Frontal cortex (tissue), 4 donors: ENCODE measurements at places on chromosomes 13 and 19. TPM values are rescaled to one million over a fixed set of nuclear protein-coding genes. Genes with fewer than 3 reads are reported as not detected.

DNA sequence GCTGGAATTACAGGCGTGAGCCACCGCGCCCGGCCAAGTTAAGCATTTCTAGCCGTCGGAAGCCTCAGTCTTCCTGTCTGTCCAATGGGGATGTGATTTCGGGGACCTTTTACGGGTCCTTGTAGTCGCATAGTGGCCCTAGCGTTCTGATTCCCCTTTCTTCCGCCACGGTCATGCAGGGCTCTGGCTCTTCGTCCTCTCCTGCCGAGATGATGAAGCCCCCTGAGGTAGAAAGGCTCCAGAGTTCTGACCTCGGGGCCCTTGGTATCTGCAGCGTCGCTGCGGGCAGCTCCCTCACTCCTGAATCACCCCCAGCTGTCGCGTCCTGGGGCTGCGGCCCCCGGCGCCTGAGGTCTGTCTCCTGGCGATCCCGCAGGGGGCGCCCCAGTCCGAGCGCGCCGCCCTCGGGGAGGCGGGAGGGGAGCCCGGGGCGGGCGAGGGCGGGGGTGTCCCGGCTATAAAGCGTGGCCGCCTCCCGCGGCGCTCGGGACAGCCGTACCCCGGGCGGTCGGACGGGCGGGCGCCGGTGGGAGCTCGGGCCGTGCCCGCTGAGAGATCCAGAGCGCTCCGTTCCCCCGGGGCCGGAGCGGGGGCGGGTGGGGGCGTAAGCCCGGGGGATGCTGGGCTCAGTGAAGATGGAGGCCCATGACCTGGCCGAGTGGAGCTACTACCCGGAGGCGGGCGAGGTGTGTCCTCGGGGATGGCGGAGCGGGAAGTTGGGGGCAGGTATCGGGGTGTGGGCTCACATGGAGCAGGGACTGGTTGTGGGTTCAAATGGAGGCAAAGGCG is at the start of gene FOXA3:
Gene FOXA3, plus strand, starts transcription at position 487 of the 789 bp plus-strand sequence. Its CDS starts 131 bp downstream, at position 618.
- peak; percentile 75 for DNase-seq

Gene PEG3
- 49.7 TPM for total RNA-seq

GRCh38 chr13:77544758-77545338 is 9.3 kb downstream of the SCEL start:
- no peak for DNase-seq

Gene SPHK2
- 6.9 TPM for total RNA-seq

- no peak for DNase-seq
Measured at GRCh38 chr19:6099599-6099998, 10.7 kb downstream of the RFX2 start.

GRCh38 chr13:50284540-50284939 is 269.3 kb downstream of the KCNRG start:
- no peak for DNase-seq

Gene CACNG8
- total RNA-seq: 4.1 TPM
